AG04450 (cell line): ENCODE measurements at places on chromosomes 16 and 17. TPM values are rescaled to one million over a fixed set of nuclear protein-coding genes. Genes with fewer than 3 reads are reported as not detected.
A peak's percentile ranks its signal among the peaks of the same experiment; 100 is the strongest.

OR3A3 gene
- not detected in 2 replicates for polyA plus RNA-seq

GRCh38 chr16:17368951-17369350 lies 101.8 kb downstream of the XYLT1 start:
- no peak for DNase-seq

GRCh38 chr17:4420692-4421131 lies 13.0 kb upstream of the SPNS3 start:
- peak; percentile 36 for DNase-seq

MYH11 gene
- 0.20 and 0.22 TPM in 2 replicates for polyA plus RNA-seq

ABCC11 gene
- 0.06 and 0.19 TPM in 2 replicates for polyA plus RNA-seq

SMG1 gene
- polyA plus RNA-seq: 30.3 and 38.7 TPM in 2 replicates

DNA sequence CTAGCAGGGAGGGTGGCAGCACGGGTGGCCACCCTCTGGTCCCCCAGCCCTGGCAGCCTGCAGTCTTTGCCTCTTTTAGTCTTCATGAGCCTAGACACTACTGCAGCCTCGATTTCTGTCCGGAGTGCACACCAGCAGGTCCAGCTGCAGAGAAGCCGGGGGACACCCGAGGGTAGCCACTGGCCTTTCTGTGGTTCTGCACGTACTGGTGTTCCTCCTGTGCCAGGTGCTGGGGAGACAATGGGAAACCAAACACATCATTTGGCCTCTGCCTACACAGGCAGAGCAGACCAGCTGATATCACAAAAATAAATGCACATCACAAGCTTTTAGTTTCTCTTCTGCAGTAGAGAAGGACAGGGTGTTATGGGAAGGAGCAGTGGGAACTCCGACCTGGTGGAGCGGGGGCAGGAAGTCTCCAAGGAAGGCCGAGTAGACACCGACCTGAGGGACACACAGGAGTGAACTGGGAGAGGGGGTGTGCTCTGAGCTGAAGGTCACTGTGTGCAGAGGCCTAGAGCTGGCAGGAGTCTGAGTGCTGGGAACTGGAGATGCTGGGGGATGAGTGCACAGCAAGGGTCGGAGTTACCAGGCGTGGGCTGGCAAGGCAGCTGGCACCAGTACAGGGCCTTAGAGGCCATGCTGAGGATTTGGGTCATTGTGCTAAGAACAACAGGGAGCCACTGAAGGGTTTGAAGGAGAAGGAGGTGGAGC lies 23.1 kb downstream of the GPT2 start:
- DNase-seq: no peak

DNA sequence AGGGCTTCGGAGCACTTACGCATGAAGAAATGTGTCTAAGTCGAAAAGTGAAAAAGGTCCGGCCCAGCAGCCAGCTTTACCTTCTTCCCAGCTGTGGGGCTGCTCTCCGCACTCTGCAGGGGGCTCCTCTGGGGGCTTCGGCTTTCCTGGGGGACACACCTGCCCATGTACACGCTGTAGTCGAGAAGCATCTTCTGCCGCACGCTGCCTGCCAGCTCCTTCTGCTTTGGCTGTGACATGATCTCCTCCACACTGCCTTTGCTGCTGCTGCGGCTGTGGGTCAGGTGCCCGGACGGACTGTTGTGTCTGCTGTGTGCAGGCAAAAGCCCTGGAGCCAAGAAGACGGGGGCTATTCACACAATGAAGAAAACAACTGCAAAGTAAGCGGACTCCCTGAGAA lies 58.1 kb upstream of the ERN1 start:
- DNase-seq: no peak

HSPB9 gene
- polyA plus RNA-seq: not detected in 2 replicates

GRCh38 chr16:50428116-50428515 lies 59.3 kb upstream of the BRD7 start:
- DNase-seq: no peak

GRCh38 chr16:84607694-84608093 lies 10.2 kb downstream of the COTL1 start:
- no peak for DNase-seq

WFIKKN1 gene
- not detected in 2 replicates for polyA plus RNA-seq

DNA sequence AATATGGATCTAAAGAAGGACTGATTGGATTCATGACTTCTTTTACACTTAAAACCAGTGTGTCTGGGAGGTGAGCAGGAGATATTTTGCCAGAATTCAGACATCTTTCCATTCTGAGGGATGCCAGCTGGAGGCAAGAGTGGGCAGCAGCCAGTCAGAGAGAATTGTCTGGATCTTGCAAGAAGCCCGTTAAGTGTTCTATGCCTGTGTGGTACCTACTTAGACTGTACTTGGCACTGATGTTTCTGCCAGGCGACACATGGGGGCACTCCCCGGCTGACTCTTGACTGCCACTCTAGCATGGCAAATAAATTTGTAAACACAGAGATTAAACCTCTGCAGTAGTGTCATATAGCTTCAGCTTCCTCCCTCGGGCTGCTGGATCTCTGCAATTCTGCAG lies 247.7 kb downstream of the UTP18 start:
- no peak for DNase-seq

TMEM231 gene
- 10.6 and 16.7 TPM in 2 replicates for polyA plus RNA-seq

DNA sequence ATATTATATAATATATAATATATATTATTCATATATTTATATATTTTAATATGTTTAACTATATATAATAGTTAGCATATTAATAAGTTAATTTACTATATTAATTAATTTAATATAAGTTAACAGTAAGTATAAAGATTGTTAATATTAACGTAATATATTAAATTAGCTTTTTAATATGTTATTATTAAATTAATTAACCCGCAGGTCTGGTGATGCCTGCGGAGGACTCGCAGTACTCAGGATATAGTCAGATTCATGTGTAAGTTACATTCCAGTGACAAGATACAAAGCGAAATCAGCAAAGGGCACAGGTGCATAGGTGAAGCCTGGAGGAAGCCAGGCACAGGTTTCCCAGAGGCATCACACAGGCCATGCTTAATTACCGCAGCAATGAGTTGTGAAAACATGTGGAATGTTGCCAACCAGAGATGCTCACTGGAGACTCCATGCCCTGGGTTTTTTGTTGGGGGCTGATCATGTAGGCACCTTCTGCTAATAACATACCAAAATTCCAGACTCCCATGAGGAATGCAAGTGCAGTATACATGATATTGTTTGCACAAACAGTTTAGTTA lies 130.4 kb upstream of the MPHOSPH6 start:
- no peak for DNase-seq

GRCh38 chr16:8958344-8959167 lies 5.2 kb downstream of the USP7 start:
- no peak for DNase-seq

DNA sequence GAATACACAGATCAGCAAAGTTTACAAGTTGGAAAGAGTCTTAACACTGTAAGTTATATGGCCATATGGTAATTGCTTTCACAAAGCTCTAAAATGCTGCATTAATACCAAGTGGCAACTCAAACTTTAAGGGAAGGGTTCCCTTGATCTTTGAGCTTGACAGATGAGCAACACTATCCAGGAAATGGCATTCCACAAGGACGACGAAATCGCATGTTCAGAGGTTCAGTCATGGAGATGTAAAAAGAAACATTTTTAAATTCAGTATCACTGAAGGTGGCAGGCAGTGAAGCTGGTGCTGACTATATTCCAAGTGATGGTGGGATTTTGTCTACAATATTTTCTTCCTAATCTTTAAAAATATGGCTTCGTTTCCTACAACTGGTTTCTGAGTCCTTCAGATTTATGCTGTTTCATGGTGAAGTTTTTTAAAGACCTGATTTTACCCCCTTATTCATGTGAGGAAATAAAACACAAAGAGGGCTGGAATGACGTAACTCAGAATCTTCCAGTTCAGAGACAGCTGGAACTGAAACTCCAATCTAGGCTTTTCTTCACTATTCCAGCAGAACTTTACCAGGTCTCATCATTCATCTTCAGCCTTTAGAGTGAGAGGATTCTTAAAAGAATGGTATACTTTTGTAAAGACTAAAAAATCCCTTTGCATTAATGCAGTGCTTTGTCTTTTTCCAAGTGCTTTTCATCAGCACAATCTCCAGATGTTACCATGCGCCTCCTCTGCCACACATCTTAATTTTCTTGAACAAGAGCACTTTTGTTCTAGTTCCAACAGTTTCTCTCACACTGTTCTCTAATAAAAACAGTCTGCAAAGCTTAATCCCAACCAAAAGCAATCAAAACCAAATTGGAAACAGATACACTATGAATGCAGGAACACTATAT lies 20.2 kb downstream of the CHCT1 start:
- DNase-seq: no peak

TBC1D3K gene
- polyA plus RNA-seq: not detected in 2 replicates

DNA sequence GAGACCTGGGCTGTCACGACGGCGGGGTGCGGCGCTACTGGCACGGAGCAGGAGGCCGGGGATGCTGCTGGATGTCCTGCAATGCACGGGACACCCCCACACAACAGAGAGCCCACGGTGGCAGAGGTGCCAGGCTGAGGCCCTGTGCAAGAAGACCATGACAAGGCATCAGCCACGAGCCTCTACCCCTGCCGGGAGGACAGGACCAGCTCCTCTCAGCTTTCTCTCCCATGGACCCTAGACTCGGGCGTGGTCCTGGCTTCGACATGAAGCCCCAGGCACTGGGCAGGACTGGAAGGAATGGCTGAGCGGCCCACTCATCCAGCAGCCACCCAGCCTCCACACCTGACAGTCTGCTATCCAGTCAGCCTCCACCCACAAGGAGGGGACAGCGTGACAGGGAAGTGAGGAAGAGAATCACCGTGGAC lies 25.6 kb downstream of the SLC7A5 start:
- no peak for DNase-seq

ARL5C gene
- not detected in 2 replicates for polyA plus RNA-seq

CTRB1 gene
- polyA plus RNA-seq: not detected in 2 replicates

MEIOB gene
- polyA plus RNA-seq: 0.04 TPM in 1 of 2 replicates, not detected in the other

DNA sequence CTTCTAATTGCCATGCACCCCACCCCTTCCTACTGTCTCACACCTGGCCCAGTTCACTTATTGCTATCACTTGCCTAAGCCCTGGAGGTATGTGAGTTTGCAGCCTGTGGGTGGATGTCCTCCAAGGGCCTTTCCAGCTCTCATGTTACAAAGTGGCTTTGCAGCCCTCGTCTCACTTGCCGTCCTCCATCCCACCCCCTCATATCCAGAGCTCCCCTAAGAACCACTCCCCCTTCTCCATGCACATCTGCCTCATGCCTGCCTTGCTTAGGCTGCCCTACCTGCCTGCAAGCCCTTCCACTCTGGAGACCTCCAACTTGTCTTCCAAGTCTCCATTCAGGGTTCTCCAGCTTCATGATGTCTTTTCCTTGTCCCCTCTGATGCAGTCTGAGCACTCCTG lies 119.4 kb upstream of the NLRP1 start:
- no peak for DNase-seq

KRTAP1-1 gene
- polyA plus RNA-seq: 0.19 and 0.27 TPM in 2 replicates

KRTAP4-4 gene
- not detected in 2 replicates for polyA plus RNA-seq

GRCh38 chr16:2420035-2420434 lies 9.2 kb upstream of the CCNF start:
- DNase-seq: no peak

RNPS1 gene
- polyA plus RNA-seq: 95.3 and 99.9 TPM in 2 replicates

DNA sequence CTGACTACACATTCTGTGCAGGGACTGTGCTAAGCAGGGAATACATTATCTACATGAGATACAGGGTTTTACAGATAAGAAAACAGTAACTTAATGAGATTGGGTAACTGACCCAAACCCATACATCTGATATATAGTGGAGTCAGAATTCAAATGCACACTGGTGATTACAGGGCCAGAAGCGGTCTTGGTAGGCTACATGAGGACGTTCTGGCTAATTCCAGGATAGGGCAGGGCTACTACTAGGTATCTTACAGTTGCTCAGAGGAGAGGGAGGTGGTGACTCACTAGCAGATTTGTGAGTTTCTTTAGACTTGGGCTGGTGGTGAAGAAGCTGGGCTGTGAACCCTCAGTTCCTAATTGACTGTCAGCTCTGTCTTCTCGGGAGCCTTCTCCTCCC lies 21.4 kb downstream of the TRIM16 start:
- no peak for DNase-seq

DNA sequence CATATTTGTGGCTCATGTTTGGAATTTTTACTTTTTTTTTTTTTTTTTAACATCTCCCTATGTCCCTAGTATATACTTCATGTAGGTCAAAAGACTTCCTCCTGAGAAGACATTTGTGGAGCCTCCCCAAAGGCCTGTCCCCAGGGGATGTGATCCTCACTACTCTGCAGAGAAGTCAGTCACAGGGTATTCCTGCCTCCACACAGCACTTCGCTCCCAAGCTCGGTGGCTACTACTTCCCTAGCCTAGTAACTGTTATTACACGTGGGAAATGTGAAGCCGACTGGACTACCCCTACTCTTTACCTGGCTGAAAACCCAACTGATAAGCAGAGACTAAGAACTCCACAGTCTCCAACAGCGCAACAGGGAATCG lies 116.8 kb downstream of the HIC1 start:
- no peak for DNase-seq

GRCh38 chr16:31348579-31348978 lies 6.4 kb upstream of the ITGAX start:
- no peak for DNase-seq

- no peak for DNase-seq
Observed at GRCh38 chr16:75942351-75942750, 216.1 kb upstream of the CPHXL start.

GRCh38 chr17:20073055-20073979 lies 64.2 kb downstream of the SPECC1 start:
- no peak for DNase-seq

SSTR5 gene
- polyA plus RNA-seq: not detected in 2 replicates

PCTP gene
- polyA plus RNA-seq: 17.3 and 20.5 TPM in 2 replicates

FSCN2 gene
- polyA plus RNA-seq: 0.26 and 0.41 TPM in 2 replicates

MYH13 gene
- polyA plus RNA-seq: not detected in 2 replicates

MYL4 gene
- 0.17 and 0.19 TPM in 2 replicates for polyA plus RNA-seq

GRCh38 chr17:65158041-65158440 lies 20.9 kb downstream of the RGS9 start:
- no peak for DNase-seq

- DNase-seq: no peak
Observed at GRCh38 chr16:25037221-25037620, 22.1 kb upstream of the ARHGAP17 start.

DNA sequence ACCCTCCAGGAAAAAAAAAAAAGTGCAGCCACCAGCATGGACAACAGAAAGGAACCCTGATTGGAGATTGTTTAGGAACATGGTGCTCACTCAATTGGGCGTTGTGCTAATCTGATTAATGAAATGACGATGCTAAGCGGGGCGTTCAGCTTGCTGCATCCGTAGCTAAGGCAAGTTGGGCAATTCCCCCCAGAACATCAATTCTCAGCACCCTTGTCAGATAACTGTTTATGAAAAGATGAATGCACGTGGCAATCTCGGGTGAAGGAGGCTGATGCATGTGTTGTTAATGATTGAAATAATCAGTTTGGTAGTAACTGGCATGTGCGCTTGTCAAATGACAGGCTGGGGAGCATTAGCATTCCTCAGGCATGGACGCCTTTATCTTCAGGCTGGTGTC lies 57.0 kb downstream of the HS3ST3A1 start:
- no peak for DNase-seq
